Motor neuron (in vitro differentiated cells): ENCODE measurements at places on chromosomes 12 and 14. TPM values are rescaled to one million over a fixed set of nuclear protein-coding genes. Genes with fewer than 3 reads are reported as not detected.

PPM1H gene
- 9.7 and 10.4 TPM in 2 replicates for total RNA-seq

NTN4 gene
- total RNA-seq = 5.8 and 6.9 TPM in 2 replicates

SPIC gene
- total RNA-seq = not detected in 2 replicates

DNA sequence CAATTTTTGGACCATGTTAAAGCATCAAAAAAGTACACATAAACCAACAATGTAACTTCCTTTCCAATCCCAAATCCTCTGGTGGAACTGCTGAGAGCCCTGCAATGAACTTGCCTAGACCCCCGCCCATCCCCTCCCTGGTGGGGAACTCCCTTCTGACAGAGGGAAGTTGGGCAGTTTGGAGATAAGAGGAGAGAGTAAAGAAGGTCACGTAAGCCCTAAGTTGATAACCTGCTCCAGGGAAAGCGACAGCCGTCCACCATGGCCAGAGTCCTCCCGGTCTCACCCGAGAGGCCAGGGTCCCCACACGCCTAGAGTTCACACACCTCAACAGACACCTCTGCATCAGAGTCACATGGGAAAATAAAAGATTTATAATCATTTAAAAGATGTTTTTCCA, 138.7 kb downstream of the EGLN3 start:
- no peak for ATAC-seq

DNA sequence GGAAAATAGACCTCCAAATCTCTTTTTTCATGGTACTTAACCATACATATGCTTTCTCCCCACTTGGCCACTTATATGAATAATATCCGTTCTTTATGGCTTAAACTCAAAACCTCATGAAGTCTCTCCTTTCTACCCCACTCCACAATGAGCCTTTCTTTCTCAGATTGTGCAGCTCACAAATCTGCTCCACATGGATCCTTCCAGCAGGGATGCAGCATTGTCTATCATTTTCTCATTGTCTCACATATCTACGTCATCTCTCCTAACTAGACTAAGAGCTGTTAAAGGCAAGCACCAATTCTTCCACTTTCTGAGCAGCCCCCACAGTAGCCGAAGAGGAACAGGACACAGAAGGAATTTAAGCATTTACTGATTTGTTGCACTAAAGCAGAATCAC, 106.4 kb downstream of the HECTD4 start:
- no peak for ATAC-seq

GRCh38 chr14:84068288-84068687, 1461.7 kb upstream of the FLRT2 start:
- ATAC-seq = no peak

- no peak for ATAC-seq
These were observed 172.7 kb upstream of the OR4E1 start for GRCh38 chr14:21846227-21846885.

DNA sequence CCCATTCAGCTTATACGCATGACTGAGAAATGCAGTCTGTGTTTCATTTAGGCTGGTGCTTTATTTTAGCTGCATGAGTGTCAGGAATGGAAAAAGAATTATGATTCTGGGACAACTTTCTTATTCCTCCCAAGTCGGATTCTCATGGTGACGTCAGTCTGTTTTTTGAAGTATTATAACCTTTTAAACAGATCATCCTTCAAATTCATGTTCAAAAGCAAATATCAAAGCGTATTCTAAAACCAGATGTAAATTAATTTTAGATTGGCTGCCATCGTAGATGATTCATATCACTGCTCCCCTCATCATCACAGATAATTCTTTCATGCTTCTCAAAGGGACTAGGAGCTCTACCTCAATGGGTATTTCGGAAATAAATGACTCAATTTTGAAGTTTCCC, 15.0 kb downstream of the FNTB start:
- ATAC-seq = no peak
